ENCODE measurements at places on chromosomes 11 and 22. TPM values are rescaled to one million over a fixed set of nuclear protein-coding genes. Genes with fewer than 3 reads are reported as not detected.

- H3K27me3 ChIP-seq: no peaks in the 10 kb centered on the region
- no peaks in the 10 kb centered on the region for H3K4me1 ChIP-seq
- H3K36me3 ChIP-seq: no peaks in the 10 kb centered on the region
- H3K27ac ChIP-seq: no peak overlapping the region
These were observed 1413.5 kb upstream of the RAG2 start for GRCh38 chr11:38011496-38011895.

- no peak overlapping the region for H3K4me3 ChIP-seq
- no peak overlapping the region for H3K27ac ChIP-seq
- H3K36me3 ChIP-seq: no peaks in the 10 kb centered on the region
- DNase-seq: no peak
- H3K27me3 ChIP-seq: 0 out of 2 replicates have a peak, but pooled peaks cover 3% of the 10 kb centered on the region
- H3K4me1 ChIP-seq: no peaks in the 10 kb centered on the region
These were observed 122.0 kb downstream of the MED15 start for GRCh38 chr22:20629401-20629800.

GRCh38 chr11:111623527-111624030 is 21.3 kb downstream of the SIK2 start:
- H3K36me3 ChIP-seq: peaks cover 12% of the 10 kb centered on the region
- no peaks in the 10 kb centered on the region for H3K27me3 ChIP-seq
- H3K4me3 ChIP-seq: no peak overlapping the region

- no peaks in the 10 kb centered on the region for H3K27me3 ChIP-seq
- no peaks in the 10 kb centered on the region for H3K4me1 ChIP-seq
- no peak overlapping the region for H3K4me3 ChIP-seq
- no peak for DNase-seq
- H3K27ac ChIP-seq: no peak overlapping the region
These were observed 20.5 kb downstream of the MUC6 start for GRCh38 chr11:1015826-1016545.

Gene SCGB1D2
- total RNA-seq: not detected

GRCh38 chr11:45341372-45341771 is 55.2 kb upstream of the SYT13 start:
- no peak overlapping the region for H3K27ac ChIP-seq
- H3K4me3 ChIP-seq: no peak overlapping the region
- no peaks in the 10 kb centered on the region for H3K36me3 ChIP-seq
- no peak for DNase-seq

- no peak overlapping the region for H3K4me3 ChIP-seq
- H3K4me1 ChIP-seq: peaks cover 56% of the 10 kb centered on the region
- peaks cover 7% of the 10 kb centered on the region for H3K36me3 ChIP-seq
- peak overlapping the region; percentile 85 for H3K27ac ChIP-seq
- no peak for DNase-seq
These were observed 364.3 kb downstream of the SHANK2 start for GRCh38 chr11:70888061-70888460.

Gene CCDC85B
- total RNA-seq: 160 TPM

- no peak overlapping the region for H3K27ac ChIP-seq
- no peak for DNase-seq
- no peak overlapping the region for H3K4me3 ChIP-seq
- peaks cover 19% of the 10 kb centered on the region for H3K4me1 ChIP-seq
- no peaks in the 10 kb centered on the region for H3K27me3 ChIP-seq
These were observed 1.5 kb downstream of the SYT8 start for GRCh38 chr11:1836011-1836945.

DNA sequence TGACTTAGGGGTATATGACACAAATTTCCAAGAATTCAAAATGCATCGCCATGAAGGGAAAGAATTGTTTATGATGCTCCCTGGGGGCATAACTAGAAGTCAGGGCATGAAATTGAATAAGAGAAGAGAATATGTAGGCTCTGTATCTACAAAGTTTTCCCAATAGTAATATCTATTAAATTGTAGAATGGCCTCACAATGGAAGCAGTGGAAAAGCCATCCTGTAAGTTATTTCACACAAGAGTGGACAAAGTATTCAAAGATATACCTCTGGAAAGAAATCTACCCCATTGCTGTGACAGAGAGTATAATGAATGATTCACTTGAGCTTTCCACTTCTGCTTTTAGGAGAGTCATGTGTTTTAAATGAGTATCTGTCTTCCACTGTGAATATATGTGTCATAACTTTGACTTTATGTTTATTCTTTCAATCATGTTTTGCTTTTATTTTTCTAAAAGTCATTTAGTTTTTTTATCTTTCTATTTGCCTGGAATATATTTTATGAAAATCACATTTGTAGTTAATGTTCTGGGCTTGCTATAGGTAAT is 65.7 kb upstream of the DDI1 start:
- H3K36me3 ChIP-seq: no peaks in the 10 kb centered on the region
- no peak overlapping the region for H3K27ac ChIP-seq
- no peaks in the 10 kb centered on the region for H3K4me1 ChIP-seq
- H3K4me3 ChIP-seq: no peak overlapping the region
- H3K27me3 ChIP-seq: no peaks in the 10 kb centered on the region

DNA sequence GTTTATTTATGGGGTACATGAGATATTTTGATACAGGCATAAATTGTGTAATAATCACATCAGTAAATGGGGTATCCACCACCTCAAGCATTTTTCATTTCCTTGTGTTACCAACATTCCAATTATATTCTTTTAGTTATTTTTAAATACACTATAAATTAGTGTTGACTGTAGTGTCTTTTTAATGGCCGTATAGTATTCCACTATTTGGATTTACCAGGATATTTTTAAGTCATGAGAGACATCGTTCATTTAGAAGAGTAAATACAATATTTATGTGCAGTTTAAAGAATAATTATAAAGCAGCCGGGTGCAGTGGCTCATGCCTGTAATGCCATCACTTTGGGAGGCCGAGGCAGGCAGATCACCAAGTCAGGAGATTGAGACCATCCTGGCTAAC is 6.2 kb upstream of the SPI1 start:
- H3K36me3 ChIP-seq: no peaks in the 10 kb centered on the region
- H3K27me3 ChIP-seq: no peaks in the 10 kb centered on the region
- DNase-seq: no peak
- H3K4me1 ChIP-seq: no peaks in the 10 kb centered on the region
- H3K4me3 ChIP-seq: no peak overlapping the region

DNA sequence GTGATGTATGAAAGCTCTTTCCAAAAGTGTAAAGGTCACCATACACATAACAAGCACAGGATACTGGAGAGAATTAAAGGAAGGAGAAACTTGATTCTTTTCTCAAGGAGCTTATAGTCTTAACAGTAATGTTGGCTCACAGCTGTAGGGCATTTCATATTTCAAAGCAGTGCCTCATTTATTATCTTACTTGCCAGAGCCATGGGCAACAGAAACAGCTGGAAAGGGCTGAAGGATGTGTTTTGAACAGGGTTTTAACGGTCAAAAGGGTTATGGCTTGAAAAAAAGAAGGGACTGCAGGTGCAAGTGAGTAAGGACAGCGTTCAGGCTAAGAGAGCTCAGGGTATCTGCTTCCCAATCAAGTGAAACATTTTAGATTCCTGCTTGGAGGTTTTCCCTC is 2.7 kb upstream of the GRAMD1B start:
- no peaks in the 10 kb centered on the region for H3K36me3 ChIP-seq
- H3K4me3 ChIP-seq: no peak overlapping the region
- DNase-seq: no peak

Gene TMEM41B
- total RNA-seq: 27.2 TPM

DNA sequence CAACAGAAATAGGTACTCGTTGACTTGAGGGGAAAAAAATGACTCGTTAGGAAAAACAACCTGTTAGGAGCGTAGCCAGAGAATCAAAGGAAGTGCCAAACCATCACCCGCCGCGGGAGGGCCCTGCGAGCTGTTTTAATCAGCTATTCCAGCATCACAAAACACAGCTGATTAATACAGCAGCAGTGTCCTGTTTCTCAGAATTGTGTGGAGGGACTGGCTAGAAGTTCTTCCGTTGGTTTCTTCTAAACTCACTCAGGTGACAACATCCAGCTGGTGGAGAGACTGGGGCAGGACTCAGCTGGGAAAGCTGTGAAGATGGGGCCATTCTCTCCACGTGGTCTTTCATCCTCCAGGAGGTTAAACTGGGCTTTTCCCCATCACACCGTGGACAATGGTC is 28.0 kb downstream of the HSPA8 start:
- no peaks in the 10 kb centered on the region for H3K27me3 ChIP-seq
- no peak overlapping the region for H3K27ac ChIP-seq
- no peaks in the 10 kb centered on the region for H3K4me1 ChIP-seq
- no peak for DNase-seq

DNA sequence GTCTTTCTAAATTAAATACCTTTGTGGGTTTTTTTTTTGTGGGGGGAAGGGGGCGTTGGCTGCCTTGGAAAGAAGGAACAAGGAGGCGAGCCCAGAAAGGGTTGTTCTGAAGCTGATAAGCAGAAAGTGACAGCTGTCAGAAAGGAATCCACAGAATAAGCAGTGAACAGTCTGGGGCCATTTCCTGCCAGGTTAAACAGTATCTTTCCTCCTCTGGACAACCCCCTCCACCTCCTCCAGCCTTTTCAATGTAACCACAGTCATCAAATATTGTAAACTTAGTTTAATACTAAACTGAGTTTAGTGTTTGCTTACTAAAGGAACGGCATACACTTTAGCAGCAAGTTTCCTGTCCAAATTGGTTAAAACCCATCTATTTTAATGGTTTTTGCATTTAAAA is 271.2 kb upstream of the SYN3 start:
- no peak overlapping the region for H3K4me3 ChIP-seq
- no peak for DNase-seq
- H3K27ac ChIP-seq: no peak overlapping the region
- no peaks in the 10 kb centered on the region for H3K27me3 ChIP-seq
- peaks cover 38% of the 10 kb centered on the region for H3K4me1 ChIP-seq

Gene SMTNL1
- total RNA-seq: not detected

Gene TMPRSS5
- total RNA-seq: 0.11 TPM

Gene OR6M1
- not detected for total RNA-seq

- H3K27ac ChIP-seq: no peak overlapping the region
- H3K36me3 ChIP-seq: no peaks in the 10 kb centered on the region
- no peaks in the 10 kb centered on the region for H3K4me1 ChIP-seq
- H3K4me3 ChIP-seq: no peak overlapping the region
- H3K27me3 ChIP-seq: peaks cover 7% of the 10 kb centered on the region
These were observed 111.7 kb downstream of the MYO18B start for GRCh38 chr22:25853501-25854284.

DNA sequence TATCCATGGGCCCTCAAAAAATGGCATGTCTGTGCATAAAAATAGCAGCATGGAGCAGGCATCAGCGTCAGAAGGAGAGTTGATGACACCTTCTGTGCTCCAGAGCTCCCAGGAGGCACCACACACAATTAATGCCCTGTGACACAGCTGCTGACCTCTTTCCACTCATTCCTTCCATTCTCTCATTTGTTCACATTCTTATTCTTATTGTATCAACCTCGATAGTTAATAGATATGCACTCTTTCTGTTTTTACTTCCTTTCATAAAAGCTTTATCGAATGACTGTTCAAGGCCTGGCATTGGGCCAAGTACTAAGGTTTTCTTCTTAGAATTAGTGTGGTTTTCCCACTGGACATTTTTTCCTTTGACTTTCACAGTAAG is 266.0 kb upstream of the MTNR1B start:
- H3K27me3 ChIP-seq: no peaks in the 10 kb centered on the region

Gene EHF
- total RNA-seq: not detected

- no peaks in the 10 kb centered on the region for H3K27me3 ChIP-seq
- no peak overlapping the region for H3K4me3 ChIP-seq
- H3K4me1 ChIP-seq: 0 out of 2 replicates have a peak, but pooled peaks cover 3% of the 10 kb centered on the region
- H3K27ac ChIP-seq: no peak overlapping the region
- peaks cover 84% of the 10 kb centered on the region for H3K36me3 ChIP-seq
- no peak for DNase-seq
These were observed 55.5 kb downstream of the DGCR2 start for GRCh38 chr22:19066531-19067271.

DNA sequence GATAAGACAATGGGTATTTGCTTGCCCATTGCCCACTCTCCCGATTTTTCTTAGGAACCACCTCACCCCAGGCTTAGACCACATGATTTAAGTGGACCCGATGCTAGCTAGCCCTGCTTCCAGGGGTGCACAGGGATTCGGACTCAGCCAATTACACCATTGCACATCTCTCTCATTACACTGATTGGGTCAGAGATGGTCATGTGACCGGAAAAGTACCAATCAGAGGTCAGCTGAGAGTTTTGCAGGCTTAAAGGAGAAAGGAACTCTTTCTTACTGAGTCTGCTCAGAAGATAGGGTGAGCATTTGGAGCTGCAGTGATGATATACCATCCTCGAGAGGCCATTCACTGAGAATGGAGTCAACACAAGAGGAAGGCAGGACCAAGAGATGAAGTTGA is 12.2 kb upstream of the ANKK1 start:
- no peaks in the 10 kb centered on the region for H3K36me3 ChIP-seq
- no peak overlapping the region for H3K27ac ChIP-seq
- DNase-seq: no peak
- no peaks in the 10 kb centered on the region for H3K27me3 ChIP-seq

Gene CASTOR1
- total RNA-seq: 9.1 TPM

GRCh38 chr11:84564180-84564866 is 1062.8 kb downstream of the DLG2 start:
- H3K4me3 ChIP-seq: no peak overlapping the region
- no peaks in the 10 kb centered on the region for H3K4me1 ChIP-seq
- no peak overlapping the region for H3K27ac ChIP-seq
- H3K36me3 ChIP-seq: no peaks in the 10 kb centered on the region
- DNase-seq: no peak
- H3K27me3 ChIP-seq: no peaks in the 10 kb centered on the region

GRCh38 chr11:38814670-38815069 is 2216.6 kb upstream of the RAG2 start:
- H3K27ac ChIP-seq: no peak overlapping the region
- no peaks in the 10 kb centered on the region for H3K27me3 ChIP-seq
- DNase-seq: no peak
- no peak overlapping the region for H3K4me3 ChIP-seq
- no peaks in the 10 kb centered on the region for H3K4me1 ChIP-seq

DNA sequence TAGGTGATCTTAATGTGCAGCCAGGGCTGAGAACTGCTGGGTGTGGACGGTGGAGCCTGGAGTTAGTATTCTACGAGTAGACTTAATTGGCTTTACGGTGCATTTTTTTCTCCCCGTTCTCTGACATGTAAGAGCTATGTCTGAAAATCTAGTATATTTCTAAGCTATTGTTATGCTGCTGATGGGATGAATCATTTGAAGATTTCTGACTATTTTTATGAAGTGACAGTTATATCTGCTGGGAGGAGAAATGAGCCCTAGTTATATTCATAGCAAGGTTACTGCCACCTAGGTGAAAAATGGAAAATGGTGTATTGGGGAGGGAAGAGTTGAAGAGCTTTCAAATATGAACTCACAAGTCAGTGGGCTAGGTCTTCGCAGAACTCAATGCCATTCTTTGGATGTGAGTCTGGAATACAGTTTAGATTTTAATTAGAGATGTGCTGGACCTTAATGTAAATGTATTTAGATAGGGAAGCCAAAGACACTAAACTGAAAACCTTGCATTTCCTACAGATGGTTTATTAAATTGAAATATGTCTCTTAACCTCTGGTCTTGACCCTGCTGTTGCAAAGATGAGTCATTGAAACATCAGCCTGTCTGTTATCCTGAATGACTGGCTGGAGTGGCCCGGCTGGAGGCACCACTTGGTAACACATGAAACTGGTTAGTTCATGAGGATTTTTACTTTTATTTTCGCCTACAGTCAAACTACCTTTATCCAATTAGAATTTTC is 293.7 kb downstream of the DDX10 start:
- no peak overlapping the region for H3K4me3 ChIP-seq
- H3K4me1 ChIP-seq: peaks cover 28% of the 10 kb centered on the region
- peak overlapping the region; percentile 32 for H3K27ac ChIP-seq
- DNase-seq: peak; percentile 42

Gene SLCO2B1
- total RNA-seq: 0.13 TPM

Gene TCN1
- total RNA-seq: not detected

GRCh38 chr22:38754751-38755154 is 1.0 kb downstream of the SUN2 start:
- H3K4me1 ChIP-seq: peaks cover 25% of the 10 kb centered on the region
- H3K4me3 ChIP-seq: peak overlapping the region; percentile 95
- H3K27me3 ChIP-seq: no peaks in the 10 kb centered on the region
- H3K27ac ChIP-seq: peak overlapping the region; percentile 76
- DNase-seq: peak; percentile 36

Gene CD3D
- total RNA-seq: not detected

All from SJSA1 (cell line).